Urinary bladder (tissue), 4 donors: ENCODE measurements at places on chromosomes 16 and 17.
A peak's percentile ranks its signal among the peaks of the same experiment; 100 is the strongest.

DNA sequence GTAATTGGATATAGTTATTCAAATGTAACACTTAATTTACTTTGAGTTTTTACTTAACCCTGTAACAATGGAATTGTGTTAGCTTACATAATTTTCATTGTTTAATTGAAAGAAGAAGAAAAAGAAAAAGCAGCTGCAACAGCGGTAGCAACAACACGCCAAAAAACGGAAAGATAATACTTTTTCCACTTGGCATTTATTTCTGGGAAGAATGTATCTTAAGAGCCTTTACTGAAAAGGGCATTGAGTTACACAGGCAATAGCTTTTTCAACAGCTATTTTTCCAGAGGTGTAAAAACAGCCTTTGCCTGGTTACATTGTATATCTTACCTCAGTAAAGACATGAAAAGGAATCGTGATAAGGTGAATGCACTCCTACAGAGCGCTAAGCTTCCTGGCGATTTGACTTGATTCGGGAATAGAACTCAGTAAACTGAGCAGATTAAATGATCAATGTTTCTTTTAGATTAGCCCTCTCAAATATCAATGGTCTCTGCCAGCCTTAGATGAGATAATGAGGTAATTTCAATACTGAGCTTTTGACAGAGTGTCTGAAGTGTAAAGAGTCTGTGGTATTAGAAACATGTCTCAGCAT lies 311.3 kb downstream of the CDH13 start:
- no peak for DNase-seq

GRCh38 chr17:15970500-15970899 lies 25.6 kb downstream of the ADORA2B start:
- DNase-seq = no peak

DNA sequence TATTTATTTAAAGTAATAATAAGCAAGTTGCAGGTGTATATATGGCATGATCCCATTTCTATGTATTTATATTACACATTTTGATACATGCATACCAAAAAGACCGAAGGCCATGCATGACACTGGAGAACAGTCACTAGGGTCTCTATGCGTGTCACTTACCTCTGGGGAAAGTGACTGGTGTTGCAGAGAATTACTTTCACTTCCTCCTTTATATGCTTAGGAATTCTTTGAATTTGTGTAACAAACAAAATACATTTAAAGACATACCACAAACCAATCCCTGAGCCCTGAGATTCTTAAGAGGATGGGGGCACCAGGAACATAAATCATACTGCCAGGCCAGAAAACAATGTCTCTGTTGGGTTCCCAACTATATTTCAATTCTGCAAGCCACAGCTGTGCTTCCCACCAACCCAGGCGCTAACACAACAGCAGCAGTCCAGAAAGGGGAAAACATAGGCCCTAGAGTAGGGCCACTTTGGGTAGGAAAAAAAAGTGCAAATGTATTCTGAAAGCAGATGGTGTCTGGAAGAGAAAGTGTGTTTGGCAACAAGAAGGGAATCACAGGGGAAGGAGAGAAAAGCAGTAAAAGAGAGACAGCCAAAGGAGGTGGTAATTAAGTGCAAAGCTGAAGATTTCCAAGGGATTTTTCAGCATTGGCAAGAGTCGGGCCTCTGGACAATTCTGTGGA lies 24.5 kb upstream of the HYDIN start:
- no peak for DNase-seq

DNA sequence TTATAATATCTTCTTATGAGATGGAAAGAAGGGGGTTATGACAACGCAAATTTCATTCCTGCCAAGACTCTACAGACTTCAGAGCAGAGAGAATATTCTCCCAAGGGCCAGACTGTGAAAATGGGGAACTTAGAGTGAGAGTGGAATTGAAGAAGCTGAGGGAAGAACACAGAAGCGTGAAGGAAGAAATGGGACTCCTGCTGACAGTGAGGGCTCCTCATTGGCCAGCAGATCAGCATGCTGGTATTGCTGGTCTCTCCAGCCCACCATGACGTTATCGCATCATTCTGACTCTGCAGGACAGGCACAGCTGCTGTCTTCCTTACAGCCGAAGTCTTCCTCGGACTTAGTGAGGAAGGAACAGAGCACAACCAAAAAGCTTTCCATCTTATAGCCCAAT lies 24.3 kb downstream of the CCL4 start:
- no peak for DNase-seq

DNA sequence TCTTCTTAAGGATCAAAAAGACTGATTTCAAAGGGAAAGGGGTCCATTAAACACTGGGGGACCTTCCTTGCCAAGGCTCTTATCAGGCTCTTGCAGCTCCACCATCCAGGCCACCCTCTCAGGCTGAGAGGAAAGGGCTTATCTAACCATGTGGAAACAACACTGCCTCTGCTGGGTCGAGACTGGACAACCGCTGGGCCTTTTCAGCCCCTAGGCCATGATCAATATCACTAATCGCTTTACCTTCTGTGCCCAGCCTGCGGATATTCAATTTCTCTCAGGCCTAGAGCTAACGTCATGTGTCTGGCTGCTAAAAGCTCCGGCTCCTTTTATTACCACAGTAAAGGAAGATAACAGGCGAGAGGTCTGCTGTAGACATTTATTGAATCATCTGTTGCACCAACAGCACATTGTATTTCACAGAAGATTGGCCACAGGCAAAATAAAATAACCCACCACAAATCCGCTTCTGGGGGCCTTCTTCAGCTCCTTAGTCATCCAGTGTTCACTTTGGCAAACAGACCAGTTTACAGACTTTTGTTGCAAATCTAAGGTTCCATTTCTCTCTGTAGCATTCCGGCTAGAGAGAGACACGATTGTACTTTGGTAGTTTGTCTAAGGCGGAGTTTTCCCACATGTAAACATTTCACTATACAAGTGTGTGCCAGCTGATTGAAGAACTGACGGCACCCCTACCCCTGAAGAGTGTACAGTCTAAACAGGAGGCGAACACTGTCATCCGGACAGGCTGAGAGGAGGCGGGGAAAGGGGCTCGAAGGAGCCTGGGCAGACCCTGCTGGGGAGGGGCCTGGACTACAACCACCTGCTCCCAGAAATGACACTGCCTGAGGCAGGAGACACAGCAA lies 13.9 kb downstream of the CYB561 start:
- DNase-seq = peak; percentile 66

- no peak for DNase-seq
Observed at GRCh38 chr17:83160443-83161297, 81.3 kb downstream of the METRNL start.

- DNase-seq = no peak
Observed at GRCh38 chr16:47523342-47524006, 62.3 kb downstream of the PHKB start.

GRCh38 chr17:8397636-8398035 lies at the start of gene RNF222:
RNF222 (minus strand) TSS chr17:8397827; CDS start chr17:8393461, 4,366 bp downstream.
- DNase-seq = no peak

DNA sequence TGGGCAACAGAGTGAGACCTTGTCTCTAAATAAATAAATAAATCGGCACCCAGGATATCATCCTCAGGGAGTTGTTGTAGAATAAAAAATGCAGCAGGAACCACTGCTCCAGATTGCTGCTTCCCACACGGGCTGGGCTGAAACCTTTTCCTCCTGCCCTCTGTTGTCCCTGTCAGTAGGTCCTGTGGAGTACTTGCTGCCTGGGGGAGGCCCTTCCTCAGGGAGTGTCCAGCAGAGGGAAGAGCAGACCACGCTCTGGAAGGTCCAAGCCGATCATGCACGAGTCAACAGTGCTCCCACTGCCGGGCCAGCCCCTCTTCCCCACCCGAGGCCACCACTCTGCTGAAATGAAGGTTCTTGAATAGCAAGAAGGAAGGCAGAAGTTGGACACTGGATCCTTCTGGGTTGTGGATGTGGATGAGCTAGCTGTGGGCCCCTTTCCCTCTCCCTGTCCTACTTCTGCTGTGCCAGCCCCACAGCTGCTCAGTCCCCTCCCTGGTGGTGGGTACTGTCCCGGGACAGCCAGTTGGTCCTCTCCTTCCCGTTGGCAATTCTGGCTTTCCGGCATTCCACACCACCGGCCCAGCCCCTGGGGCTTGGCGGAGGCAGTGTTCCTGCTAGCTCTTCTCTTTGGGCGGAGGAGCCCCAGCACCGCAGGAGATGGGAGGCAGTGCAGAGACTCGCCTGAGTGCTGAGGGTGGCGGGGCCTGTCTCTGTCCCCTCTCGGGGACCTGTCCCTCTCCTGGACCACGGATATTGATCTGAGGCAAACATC lies 10.8 kb downstream of the CDK5R1 start:
- DNase-seq = no peak

DNA sequence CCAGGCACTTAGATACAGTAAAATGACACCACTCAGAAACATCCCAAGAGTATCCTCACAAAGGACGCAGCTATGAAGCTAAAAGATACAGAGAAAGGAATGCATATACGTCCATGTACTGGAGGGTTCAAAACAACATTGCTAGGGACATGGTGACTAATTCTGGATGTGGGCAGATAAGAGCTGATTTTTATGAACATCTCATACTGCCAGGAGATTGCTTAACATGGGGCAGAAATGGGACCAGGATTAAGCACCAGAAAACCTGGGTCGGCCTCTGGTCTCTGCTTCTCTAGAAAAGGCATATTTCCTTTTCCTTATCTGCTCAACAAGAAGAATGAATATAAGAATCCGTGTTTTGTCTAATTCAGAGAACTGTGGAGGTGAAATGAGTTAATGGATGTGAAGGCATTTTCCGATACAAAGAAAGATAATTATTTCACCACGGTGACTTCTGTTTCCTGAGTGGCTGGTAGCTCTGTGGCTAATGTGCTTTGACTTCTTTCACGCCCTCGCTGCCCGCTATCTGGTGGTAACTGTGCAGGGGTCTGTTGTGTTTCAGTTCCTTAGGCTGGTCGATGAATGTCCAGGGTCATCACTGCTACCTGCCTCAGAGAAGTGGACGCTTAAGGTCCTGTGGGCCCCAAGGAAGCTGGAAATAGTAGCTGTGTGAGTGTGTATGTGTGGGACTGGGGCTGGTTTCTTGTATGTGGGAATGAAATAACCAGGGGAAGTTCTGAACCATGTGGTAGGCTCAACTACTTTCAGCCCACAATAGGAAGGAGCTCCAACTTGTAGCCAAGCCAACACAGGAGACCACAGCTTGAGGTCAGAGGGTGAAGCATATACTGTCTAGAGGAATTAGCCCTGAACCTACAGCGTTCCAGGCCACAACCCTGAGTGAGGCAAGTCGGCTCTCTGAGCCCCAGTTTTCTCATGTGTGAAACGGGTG lies 15.8 kb upstream of the CCL5 start:
- no peak for DNase-seq

DNA sequence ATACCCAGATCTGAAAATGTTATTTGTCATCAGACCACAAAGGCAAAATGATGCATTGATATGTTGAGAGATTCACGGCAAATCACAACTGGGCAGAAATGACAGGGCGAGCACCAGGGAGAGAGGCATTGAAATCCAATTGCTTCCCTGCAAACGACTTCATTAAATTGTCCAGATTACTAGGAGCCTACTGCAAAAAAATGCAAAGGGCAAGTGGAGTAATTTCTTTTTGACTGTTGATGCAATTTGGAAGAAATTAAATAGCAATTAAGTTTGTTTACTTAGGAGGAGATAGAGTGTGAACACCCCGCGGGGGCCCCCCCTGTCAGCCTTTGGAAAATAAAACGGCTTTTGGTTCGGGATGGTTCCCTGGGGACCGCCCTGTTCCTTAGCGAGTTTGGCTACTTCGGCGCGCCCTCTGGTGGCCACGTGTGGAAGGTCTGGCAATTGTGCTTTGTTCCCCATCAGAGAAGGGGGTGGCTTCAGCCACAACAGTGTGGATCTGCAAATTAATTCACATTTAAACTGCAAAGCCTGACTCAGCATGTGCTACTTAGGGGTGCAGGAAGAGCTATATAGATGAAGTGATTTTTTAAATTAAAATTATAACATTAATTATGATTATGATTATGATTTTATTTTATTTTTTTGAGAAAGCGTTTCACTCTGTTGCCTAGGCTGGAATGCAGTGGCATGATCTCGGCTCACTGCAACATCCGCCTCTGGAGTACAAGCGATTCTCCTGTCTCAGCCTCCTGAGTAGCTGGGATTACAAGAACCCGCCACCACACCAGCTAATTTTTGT lies 14.5 kb upstream of the TMC7 start:
- peak; percentile 49 for DNase-seq

DNA sequence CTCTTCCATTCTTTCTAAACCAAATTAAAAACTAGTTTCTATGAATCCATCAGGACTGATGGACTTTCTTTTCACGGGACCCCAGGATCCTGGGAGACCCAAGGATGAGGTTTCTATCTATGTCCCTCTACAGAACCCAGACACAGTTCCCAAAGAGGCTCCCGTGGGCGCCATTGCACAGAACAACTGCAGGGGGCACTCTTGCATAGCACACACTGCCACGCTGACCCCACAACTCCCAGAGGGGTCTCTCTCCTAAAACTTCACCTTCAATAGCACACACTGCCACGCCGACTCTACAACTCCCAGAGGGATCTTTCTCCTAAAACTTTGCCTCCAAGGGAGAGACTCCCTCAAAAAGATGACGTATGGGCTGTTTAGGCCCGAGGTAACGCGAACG lies 9.0 kb downstream of the ABR start:
- no peak for DNase-seq

DNA sequence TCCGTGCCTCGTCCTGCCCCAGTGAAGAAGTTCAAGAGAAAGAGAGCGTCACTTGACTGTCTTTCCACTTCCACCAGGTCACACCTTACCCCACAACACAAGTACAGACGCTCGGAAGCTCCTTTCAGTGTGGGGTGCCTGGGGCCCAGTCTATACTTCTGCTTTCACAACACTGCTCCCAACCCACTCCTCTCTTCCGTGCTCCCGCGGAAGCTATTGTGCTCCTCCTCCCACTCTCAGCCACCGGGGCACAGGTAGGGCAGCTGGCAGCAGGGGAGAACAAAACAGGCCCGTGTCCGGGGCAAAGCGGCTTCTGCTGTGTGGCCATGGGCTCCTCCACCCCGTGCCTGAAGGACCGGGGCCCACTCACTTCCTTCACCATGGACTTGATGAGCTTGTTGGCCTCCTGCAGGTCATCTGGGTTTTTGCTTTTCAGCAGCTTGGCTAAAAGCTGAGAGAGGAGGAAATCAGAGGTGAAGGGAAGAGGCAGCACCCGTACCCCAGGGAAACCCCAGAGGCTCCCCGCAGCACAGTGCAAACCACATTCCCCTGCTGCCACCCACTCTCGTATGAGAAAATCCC lies 18.9 kb downstream of the GGA3 start:
- DNase-seq = no peak

- DNase-seq = no peak
Observed at GRCh38 chr16:17302620-17303019, 168.1 kb downstream of the XYLT1 start.

- no peak for DNase-seq
Observed at GRCh38 chr16:73196670-73197069, 148.7 kb upstream of the ZFHX3 start.

- peak; percentile 36 for DNase-seq
Observed at GRCh38 chr17:29292992-29293889, 707 bp downstream of the NUFIP2 start.

GRCh38 chr16:56950881-56951771 lies 10.6 kb upstream of the CETP start:
- no peak for DNase-seq

DNA sequence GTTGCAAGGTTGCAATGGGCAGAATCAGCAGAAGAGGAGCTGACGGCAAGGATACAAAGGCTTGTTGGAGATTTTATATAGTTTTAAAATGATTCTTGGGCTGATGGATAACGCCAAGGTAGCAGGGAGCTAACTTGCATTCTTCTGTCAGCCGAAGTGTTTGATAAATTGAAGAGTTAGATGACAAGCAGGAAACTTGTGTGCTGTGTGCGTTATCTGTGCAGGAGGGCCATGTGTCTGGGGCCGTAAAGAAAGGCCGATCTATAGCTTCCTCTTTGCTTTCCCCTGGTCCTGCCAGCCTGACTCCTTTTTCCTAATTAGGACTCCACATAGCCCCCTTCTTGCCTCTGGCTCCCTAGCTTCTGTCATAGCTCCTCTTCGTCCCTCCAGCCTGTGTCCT lies 6.7 kb upstream of the WWOX start:
- no peak for DNase-seq
